ENCODE measurements at places on chromosomes 12 and 14. TPM values are rescaled to one million over a fixed set of nuclear protein-coding genes. Genes with fewer than 3 reads are reported as not detected.

- DNase-seq: no peak
Observed at GRCh38 chr12:49678711-49679110, 28.5 kb downstream of the FMNL3 start.

DNA sequence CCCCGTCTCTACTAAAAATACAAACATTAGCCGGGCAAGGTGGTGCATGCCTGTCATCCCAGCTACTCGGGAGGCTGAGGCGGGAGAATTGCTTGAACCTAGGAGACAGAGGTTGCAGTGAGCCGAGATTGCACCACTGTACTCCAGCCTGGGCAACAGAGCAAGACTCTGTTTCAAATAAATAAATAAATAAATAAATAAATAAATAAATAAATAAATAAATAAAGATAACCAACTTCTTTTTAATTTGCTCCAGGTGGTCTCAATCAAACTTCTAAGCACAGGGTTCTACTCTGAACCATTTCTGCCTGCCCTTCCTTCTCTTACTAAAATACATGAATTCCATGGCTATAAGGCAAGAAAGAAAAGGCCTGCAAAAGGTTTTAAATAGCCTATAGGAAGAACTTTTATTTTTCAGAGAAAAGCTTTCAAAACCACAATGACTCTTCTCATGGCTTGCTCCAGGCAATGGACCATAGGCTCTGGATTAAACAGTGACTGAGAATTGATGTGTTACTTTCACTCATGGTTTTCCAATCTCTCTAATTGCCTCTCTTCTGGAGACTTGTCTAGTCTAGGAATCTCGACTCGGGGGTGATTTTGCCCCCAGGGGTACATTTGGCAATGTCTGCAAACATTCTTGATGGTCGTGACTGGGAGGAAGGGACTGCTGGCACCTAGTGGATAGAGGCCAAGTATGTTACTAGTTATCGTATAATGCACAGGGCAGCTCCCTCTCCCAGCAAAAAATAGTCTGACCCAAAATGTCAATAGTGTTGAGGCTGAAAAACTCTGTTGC lies 14.4 kb downstream of the IGF1 start:
- no peak for DNase-seq

- DNase-seq: no peak
Observed at GRCh38 chr12:72995616-72996015, 723.4 kb downstream of the TRHDE start.

KRT75 gene
- total RNA-seq: not detected

PLCZ1 gene
- total RNA-seq: not detected

GRCh38 chr12:40001406-40001805 lies 104.5 kb downstream of the SLC2A13 start:
- DNase-seq: no peak

- DNase-seq: no peak
Observed at GRCh38 chr14:76929927-76930326, 98.6 kb downstream of the IRF2BPL start.

DNA sequence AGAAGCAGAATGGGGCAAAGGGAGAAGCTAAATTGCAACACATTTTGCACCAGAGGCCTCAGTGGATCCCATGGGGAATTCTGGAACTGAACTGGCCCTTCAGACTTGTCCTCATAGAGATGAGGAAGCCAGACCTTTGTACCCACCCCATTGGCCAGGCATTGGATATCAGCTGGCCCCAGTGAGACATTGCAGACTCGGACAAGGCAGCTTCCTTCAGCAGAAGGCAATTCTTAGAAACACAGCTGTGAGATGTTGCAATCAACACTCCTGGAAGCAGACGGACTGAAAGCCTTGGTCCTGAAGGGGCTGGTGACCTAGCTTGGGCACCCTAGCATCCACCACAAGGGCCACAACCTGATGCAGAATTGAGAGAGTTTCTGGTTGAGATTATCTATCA lies 218.1 kb downstream of the MSRB3 start:
- no peak for DNase-seq

CABP1 gene
- total RNA-seq: 5.5 TPM

ARPC3 gene
- total RNA-seq: 187 TPM

All from mesenteric fat pad (tissue), 1 donor.